ENCODE measurements at places on chromosomes 6 and 20.

GRCh38 chr6:120556491-120556890 lies 777.8 kb downstream of the TBC1D32 start:
- DNase-seq: no peak

DNA sequence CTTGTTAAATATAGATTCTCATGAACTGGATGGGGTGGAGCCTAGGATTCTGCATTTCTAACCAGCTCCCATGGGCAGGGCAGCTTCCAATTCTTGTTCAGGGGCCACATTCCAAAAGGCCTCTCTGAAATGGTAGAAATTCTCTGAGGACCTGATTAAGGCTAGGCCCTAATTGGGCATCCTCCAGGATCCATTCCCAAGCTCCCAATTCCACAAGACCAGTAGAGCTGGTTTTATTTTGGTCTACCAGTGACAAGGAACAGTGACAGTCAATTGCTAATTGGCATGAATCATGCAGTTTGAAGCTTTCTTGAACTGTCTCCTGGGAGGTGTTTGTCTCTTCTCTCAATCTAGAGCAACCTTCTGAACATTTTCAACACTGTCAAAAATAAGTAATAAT lies 3.0 kb downstream of the THBD start:
- DNase-seq: no peak

GRCh38 chr6:97586344-97586743 lies 303.3 kb upstream of the MMS22L start:
- no peak for DNase-seq

GRCh38 chr6:99836471-99836870 lies 157.6 kb downstream of the MCHR2 start:
- DNase-seq: no peak

DNA sequence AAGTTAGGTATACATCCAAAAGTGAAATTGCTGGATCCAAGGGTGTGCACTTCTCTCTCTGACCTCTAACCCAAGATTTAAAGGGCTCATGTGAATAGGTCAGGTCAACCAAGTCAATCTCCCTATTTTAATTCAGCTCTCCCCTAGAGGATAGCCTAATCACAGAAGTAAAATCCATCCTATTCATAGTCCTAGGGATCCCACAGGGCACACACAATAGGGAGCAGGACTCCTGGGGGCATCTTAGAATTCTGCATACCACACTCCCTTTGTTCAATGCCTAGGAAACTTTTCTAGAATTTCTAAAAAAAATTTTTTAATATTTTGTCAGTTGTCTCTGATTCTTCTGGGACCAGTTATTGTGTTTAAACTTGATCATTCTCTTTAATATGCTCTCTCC lies 35.1 kb downstream of the CST9L start:
- no peak for DNase-seq

- DNase-seq: no peak
Observed at GRCh38 chr20:12201289-12201991, 283.7 kb downstream of the BTBD3 start.

DNA sequence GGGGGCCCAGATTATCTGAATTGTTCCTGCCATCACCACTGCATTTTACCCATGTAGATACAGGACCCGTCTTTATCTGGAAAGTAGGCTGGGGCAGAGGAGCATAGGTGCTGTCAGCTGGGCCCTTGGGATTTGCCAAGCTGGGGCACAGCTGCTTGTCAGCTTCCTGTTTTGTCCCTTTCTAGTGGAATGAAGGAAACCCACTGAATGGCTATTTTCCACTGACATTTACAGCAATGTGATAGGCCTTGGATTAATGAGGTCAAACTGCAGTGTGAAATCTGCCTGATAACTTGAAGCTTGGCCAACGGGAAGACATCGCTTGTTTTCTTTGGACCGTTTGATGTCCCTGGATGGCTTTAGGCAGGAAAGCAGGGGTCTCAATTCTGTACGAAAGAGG lies 6.7 kb downstream of the PPP1R16B start:
- no peak for DNase-seq

DNA sequence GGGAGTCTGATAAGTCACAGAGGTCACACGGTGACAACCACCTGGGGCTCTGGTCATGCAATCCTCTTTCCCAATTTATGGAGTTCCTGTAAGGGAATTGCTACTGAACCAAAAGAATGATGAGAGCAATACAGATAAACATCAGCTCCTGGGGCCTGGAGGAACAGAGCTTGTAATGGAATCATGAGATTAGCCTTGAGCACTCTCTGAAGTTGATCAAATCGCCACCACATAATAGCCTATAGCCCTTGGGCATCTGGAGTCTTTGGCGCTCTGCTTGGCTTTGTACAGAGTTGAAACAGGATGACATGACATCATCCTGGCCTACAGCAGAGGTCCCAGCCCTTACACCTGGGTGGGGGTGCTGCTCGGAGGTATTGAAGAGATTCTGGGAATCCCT lies 154.3 kb upstream of the DTNBP1 start:
- no peak for DNase-seq

DNA sequence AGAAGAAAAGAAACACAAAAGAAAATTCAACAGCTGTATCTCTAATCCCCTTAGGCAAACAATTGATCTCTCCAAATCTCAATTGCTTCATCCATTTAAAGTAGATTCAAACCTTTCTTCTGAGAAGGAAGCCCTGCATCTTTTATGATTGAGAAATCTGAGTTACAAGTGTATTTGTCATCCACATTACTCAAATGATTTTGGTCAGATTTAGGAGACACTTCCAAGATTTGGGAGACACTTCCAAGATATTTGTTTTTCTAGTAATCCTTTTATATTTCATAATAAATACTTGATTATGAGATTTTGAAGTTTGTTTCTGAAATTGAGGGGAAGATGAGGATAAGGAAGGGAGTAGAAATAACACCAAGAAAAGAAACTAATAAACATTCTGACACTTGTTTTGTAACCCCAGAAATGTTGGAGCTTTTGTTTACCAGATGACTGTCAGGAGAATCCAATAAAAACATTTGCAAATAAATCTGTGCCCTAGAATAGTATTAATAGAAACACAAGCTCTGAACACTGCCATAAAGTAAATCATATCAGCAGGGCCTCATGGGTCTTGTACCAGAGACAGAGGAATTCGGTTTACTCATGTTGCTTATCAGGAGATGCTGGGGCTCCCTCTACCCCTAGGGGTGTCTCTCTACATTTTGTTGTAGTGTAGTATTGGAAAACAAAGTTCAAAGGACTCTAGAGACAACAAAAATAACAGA lies 314.3 kb upstream of the NT5E start:
- no peak for DNase-seq

GRCh38 chr6:111750753-111751673 lies 122.2 kb downstream of the FYN start:
- no peak for DNase-seq

GRCh38 chr20:51350941-51351631 lies 191.4 kb downstream of the NFATC2 start:
- DNase-seq: no peak

DNA sequence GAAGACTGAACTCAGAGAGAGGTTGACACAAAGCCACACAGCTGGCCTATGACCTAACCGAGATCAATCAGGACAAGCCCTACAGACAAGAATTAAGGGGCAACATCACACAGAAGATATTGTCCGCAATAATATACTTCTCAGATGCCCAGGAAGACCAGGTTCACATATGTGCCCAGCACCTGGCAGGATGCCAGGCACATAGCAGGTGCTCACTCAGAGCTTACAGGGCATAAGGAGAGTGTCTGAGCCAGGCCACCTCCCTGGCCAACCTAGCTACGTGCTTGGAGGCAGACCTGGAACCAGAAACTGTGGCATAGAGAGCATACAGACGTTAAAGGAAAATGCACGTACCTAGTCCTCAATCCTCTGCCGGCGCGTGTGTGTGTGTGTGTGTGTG lies 87.0 kb upstream of the LRFN2 start:
- no peak for DNase-seq

DNA sequence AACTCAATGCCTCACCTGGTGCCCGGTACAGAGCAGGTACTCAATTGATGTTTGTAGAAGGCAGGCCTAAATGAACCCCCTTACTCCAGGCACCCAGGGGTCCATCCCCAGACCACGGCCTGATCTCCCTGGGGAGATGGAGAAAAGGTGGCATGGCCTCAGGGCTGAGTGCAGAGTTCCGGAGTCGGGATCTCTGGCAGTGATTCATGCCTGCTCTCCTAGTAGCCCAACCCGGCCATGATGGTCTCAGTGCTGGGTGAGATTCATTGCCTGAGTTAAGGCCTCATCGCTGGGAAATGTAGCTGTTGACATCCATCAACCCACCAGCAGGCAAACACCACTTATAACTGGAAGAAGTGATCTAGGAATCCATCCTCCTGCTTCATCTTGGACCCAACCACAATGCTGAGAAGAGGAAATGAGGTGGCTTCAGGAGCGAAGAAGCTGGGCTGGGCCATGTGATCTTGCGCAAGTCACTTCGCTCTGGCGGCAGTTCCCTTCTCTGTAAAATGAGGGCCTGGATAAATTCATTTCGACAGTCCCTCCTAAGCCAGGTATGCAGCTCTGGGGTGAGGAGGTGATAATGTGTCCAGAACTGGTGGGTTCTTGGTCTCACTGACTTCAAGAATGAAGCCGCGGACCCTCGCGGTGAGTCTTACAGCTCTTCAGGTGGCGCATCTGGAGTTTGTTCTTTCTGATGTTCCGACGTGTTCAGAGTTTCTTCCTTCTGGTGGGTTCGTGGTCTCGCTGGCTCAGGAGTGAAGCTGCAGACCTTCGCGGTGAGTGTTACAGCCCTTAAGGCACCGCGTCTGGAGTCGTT lies 24.7 kb downstream of the ETV7 start:
- DNase-seq: no peak

GRCh38 chr6:33828764-33829731 lies 25.2 kb upstream of the MLN start:
- no peak for DNase-seq

DNA sequence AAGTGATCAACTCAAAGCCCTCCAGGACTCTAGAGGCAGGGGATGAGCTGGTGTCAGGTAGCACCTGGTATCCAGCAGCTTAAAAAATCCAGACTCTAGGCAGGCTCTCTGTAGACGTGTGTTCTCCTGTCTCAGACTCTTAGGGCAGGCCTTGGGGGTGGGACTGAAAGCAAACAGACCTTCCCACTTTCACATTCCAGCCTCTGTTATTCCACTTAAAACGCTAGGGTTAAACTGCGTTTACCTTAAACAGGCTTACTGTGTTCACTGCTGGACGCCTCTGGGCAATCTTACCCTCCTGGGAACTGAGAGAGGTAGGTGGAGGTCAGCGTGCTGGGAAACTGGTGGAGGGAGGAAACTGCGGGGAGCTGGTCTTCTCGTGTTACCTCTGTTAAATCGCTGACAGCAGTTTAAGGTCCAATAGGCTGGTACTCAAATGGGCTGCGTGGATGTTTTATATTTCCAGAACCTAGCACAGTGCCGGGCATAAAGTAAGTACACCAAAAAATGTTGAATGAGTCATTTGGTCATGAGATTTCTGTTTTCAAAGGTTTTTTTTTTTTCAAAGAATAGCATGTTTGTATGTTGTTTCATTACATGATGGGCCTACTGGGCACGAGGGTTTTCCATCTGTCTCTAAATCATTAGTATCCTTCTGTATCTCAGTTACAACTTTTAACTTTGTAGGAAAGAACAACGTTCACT lies at the start of gene GCNT2:
TSS of gene GCNT2 (plus strand) at position 248 of the 705 bp plus-strand sequence. CDS start 7,561 bp downstream, outside the sequence.
- DNase-seq: no peak

GRCh38 chr6:100457311-100457990 lies 7.3 kb downstream of the SIM1 start:
- no peak for DNase-seq

- DNase-seq: no peak
Observed at GRCh38 chr6:5315881-5316280, 54.6 kb downstream of the FARS2 start.

DNA sequence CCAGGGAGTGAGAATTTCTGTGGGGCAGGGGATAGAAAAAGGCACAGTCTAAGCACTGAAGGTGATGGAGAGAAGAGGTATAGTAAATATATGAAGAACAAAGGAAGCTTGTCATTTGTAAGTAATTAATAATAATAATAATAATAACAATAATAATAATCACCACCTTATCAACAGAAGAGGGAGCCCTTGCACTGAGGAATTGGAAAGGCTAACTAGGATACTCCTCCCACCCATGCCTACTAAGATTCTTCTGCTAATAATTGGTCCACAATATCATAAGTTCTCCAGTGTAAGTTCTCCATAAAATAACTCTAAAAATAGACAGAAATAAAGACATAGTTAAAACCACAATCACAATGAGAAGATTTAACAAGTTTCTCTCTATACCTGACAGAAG lies 912 bp upstream of the OR12D3 start:
- no peak for DNase-seq

GRCh38 chr6:170226647-170227046 lies 64.2 kb downstream of the DLL1 start:
- no peak for DNase-seq

DNA sequence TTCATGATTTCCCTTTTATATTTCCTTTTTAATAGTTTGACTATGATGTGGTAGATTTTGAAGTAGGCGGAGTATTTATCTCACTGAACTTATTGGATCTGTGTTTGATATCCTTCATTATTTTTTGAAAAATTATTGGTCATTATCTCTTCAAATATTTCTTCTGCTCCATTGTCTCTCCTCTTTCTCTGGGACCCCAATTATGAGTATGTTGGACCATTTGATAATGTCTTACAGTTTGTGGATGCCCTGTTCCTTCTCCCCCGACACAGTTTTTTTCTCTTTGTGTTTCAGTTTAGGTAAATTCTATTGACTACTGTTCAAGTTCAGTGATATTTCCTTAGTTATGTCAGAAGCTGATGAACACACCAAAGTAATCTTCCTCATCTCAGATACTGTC lies 49.4 kb upstream of the COL10A1 start:
- DNase-seq: no peak

GRCh38 chr6:13059026-13059425 lies 269.3 kb downstream of the TBC1D7 start:
- DNase-seq: no peak

DNA sequence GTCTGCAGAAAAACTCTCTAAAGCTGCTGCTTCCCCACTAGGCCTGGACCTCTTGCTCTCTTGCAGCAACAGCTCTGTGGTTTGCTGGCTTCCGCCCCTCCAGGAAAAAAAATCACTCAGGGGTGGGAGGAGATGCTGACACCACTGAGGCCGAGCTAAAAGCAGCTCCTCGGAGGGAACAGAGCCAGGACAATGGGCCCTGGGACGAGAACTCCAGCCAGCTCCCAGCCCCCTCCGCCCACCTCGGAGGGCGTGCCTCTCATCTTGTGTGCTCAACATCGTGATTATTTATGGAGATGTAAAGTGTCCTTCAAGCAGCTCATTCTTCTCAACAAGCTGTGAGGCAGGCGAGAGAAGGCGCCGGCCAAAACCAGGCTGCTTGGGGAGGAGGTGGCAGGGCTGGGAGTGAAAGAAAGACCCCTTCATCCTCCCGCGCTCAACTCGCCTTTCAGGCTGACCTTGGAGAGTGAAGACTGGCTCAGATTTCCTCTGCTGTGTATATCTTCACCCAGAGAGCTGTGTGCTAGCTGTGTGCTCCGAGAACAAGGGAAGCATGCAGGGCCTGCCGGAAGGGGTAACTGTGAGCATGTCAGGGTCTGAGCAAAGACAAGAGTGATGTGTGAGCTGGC lies 53.5 kb upstream of the LRFN2 start:
- DNase-seq: no peak

All from cerebellar nuclear complex (tissue), 1 donor.